GM04504 (cell line): ENCODE measurements at places on chromosomes 7 and 10.

DNA sequence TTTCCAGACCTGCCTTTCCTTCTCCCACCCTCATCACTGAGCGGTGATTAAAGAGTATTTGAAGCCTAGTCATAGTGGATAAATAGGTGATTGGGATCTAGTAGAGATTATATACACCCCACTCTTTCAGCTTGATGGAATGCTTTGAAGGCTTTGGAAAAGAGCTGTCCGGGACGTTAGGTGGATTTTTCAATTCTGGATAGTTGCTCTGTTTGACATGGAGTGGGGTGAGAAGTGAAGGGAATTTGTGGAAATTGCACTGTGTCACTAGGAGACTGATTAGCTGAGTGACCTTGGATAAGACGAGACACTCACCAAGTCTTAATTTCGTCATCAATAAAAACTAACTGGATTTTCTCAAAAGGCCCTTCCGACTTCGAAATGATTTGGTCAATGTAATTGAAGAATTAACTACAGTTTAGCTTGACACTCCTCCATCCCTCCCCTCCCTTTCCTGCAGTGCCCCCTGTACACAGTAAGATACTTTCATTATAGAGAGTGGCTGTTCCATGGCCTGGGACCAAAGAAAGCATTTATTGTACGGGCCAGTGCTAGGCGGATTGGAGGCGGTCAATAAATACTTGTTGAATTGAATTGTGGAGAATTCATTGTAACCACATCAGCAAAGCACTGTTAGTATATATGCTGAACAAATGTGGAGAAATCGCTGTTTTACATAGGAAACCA, 962 bp downstream of the ZKSCAN1 start:
- DNase-seq: no peak

GRCh38 chr7:35878351-35878750, 77.5 kb downstream of the SEPTIN7 start:
- DNase-seq: no peak

GRCh38 chr7:123798532-123799188, 46.3 kb upstream of the HYAL4 start:
- DNase-seq: no peak

DNA sequence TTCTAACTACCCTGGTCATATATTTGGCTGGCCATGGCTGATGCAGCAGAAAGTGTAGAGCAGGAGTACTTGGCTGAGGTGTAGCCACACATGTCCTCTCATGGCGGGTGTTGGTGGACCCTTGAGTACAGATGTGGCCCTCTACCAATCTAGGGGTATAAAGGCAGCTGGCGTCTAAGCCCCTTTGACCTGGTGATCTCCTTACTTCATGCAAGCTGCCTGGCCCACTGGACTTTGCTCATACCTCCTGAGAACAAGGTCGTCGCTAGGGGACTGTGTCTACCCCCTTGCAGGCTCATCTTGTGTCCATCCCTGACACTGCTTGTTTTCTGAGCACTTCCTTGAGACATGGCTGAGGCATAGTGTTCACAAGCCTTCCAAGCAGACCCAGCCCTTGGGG, 287.8 kb downstream of the RPS24 start:
- DNase-seq: no peak

DNA sequence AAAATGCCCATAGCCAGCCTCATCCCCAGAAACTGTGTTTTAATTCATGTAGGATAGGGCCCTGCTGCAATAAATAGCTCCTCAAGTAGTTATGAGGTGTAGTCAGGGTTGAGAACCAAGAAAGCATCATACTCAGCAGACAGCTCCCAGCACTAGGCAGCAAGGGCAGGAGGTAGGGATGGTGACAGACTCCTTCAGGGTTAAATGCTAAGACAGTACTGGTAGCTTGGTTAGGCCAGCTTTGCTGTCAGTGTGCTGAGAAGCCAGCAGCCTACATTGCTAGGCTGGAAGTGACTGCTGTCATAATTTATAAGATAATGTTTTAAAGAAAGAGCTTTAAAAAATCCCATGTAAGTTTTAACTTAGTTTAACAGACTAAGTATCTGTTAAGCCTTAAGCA, 113.9 kb upstream of the IMMP2L start:
- no peak for DNase-seq

DNA sequence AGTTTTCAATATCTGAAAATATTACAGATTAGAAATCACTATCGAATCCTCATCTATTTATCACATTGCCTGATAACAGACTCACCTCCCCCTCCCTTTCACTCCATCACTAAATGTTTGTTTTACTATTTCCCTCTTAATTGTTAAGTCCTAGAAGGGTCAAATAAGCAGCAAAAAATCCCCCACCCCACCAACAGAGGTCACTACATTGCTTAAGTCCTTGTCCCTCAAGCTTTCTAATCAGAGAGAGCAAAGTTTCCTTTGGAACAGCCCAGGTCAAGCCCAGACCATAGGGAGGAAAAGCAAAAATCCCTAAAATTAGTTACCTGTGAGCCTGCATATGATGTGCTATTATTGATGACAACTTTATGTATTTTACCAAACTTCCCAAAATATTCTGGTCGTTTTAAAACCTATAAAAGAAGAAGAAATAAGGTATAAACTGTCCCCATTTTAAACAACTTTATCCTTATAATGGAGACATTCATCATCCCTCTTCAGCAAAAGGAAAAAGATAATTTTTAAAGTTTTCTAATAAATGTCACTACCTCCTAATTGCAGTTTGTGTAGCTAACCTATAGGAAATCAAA, 95.0 kb downstream of the CNOT4 start:
- DNase-seq: peak; percentile 15

- no peak for DNase-seq
Observed at GRCh38 chr7:21071561-21072501, 285.1 kb upstream of the SP8 start.

GRCh38 chr10:72418679-72419078, 64.0 kb upstream of the DNAJB12 start:
- no peak for DNase-seq

DNA sequence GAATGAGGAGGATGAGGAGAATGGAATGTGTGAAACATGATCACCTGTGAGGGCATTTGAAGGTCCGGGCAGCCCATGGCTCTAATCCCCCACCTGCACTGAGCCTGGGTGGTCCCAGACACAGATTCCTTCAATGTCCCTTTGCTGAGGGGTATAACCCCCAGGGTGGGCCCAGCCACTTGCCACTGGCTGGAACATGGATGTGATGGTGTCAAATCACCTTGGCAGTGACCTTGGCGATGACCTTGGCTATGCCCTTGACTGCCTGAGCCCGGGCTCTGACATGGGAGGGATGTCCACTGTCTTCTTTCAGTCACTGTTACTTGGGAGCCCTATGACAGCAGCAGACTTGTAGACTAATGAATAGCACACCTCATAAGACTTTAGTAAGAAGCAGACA, 44.0 kb downstream of the PRKCQ start:
- no peak for DNase-seq

GRCh38 chr10:91227576-91227975, 7.1 kb downstream of the PCGF5 start:
- DNase-seq: no peak

DNA sequence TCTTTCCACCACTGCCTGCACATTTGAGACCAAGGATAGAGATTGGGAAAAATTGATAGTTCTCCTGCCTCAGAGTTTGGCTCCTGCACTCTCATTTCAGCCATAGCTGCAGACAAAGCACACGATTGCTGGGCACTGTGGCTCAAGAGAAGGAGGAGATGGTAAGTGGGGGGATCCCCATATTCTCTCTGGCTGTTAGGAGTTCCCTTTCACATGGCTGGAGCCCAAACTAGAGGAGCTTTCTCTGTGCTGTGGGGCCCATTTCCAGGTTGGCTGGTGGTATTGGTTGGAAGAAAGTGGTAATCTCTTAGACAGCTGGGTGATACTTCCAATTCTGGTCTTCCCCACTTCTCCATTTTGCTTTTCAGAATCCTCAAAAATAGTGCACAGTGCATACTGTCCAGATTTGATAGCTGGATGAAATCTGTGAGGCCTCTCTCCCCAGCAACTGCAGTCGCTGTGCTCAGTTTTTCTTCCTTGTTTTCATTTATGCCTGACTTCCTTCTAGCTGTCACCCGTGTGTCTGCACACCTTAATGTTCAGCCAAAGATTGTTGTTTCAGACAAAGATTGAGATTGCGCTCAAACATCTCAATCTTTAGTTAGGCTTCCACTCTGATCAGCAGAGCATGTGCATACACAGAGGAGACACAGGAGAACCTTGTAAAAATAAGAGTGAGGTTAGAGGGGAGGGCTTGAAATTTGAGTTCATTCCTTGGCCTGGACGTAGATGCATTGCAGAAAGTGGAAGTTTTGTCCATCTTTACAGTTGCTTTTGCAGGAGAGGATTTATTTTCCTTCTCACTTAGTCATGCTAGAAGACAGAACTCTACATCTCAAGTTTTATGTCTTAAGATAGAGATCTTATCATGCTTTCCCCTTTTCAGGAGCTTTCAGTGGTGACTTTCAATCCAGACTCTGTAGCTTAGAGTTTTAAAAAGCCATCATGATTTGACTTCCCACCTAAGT, 28.6 kb downstream of the RABGEF1 start:
- no peak for DNase-seq

DNA sequence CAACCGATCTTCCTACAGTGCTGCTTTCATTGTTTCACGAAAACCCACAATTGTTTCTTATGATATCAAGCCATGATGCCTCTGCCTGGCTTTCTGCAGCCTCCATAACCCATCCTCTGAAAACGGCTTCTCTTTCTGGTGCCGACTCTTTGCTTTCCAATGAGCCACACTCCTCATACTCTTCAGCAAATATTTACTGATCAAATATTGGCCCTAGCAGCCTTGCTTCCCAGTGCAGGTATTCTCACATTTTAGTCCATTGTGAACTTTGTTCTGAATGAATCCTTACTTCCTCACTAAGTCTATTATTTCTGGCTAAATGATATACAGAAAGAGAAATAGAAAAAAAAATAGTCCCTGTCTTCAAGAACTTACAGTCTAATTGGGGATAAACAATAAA, 35.5 kb downstream of the LAMB1 start:
- no peak for DNase-seq

GRCh38 chr10:58820386-58820785, 307.7 kb downstream of the BICC1 start:
- no peak for DNase-seq

DNA sequence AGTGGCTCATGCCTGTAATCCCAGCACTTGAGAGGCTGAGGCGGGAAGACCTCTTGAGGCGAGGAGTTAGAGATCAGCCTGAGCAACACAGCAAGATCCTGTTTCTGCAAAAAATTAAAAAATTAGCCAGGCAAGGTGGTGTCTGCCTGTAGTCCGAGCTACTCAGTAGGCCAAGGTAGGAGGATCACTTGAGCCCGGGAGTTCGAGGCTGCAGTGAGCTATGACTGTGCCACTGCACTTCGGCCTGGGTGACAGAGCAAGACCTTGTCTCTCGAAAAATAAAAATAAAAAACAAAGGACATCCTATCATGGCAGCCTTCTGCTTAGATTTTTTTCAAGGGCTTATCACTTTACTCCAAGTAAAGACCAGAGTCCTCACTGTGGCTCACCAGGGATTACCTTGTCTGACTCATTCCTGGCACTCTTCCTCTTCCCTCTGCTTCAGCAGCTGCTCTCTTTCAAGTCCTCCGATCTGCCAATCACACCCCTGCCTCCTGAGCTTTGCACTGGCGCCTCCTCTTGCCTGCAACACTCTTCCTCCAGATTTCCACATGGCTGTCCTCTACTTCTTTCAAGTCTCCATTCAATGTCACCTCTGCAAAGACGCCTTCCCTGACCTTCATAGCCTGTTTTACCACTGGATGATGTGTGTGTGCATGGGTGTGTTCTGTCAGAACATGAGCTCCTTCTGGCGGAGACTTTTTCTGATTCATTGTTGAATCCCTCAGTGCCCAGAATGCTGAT, 7.7 kb downstream of the PRTFDC1 start:
- no peak for DNase-seq

GRCh38 chr10:51487576-51487975, 211.8 kb downstream of the CSTF2T start:
- DNase-seq: no peak

DNA sequence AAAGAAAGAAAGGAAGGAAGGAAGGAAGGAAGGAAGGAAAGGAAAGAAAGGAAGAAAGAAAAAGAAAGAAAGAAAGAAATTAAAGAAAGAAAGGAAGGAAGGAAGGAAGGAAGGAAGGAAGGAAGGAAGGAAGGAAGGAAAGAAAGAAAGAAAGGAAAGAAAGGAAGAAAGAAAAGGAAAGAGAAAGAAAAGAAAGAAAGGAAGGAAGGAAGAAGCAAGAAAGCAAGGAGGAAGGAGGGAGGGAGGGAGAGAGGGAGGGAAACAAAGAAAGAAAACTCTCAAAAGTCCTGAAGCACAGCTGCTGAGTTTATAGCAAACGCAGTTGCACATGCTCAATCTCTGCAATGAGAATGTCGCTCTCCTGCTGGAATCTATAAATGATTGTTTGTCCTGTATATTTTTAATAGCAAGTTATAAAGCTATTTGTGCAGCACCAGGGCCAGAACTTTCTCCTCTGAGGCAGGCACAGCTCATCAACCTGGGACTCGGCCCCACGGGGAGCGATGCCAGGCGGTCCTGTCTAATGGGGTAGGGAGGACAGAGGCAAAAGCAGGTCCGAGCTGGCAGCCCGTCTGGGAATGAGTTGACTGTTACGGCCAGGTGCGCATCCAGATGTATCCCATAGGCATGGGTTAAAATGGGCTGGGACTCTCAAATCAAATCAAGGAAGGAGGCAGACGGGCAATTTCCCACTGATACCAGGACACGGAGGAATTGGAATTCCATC, 118.0 kb upstream of the PFKP start:
- DNase-seq: no peak

GRCh38 chr10:113021268-113022040, 71.4 kb downstream of the TCF7L2 start:
- no peak for DNase-seq

DNA sequence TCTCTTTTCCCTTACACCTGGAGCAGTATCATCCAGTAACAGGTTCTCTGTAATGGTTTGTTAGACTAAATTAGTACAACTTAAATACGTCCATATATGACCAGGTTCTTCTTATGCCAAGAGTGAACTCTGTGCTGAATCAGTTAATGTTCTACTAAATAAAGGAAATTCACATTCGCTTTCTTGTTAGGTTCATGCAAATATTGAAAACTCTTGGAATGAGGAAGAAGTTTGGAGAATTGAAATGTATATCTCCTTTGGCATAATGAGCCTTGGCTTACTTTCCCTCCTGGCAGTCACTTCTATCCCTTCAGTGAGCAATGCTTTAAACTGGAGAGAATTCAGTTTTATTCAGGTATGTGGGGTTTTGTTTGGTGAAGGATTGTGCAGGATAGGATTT, 15.3 kb upstream of the CFAP69 start:
- DNase-seq: no peak

DNA sequence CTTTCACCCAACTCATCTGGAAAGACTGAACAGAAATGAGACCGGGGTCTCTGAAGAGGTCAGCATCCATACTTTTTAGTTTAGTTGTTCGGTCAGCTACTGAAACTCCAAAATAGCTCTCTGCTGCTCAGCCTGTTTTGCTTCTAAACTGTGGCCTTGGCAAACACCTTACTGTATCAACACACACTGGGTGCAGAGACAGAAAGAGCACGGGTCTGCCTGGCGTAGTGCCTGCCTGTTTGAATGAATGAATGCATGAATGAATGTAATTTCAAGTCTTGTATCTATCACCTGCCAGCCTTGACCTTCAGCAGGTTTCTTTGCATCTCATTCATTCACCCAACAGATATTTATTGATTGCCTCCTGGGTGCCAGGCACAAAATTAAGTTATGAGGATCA, 98.4 kb downstream of the PLPP4 start:
- no peak for DNase-seq
